ENCODE measurements at places on chromosomes 12 and 14. TPM values are rescaled to one million over a fixed set of nuclear protein-coding genes. Genes with fewer than 3 reads are reported as not detected.
A peak's percentile ranks its signal among the peaks of the same experiment; 100 is the strongest.

CSAD gene
- 37.5 TPM for total RNA-seq

BMP4 gene
- not detected for total RNA-seq

SIX1 gene
- total RNA-seq: 25.0 TPM

NUP37 gene
- total RNA-seq: 57.3 TPM

- H3K36me3 ChIP-seq: no peaks in the 10 kb centered on the region
- no peak for DNase-seq
- H3K4me1 ChIP-seq: peaks cover 35% of the 10 kb centered on the region
- no peak overlapping the region for H3K4me3 ChIP-seq
- no peak overlapping the region for H3K27ac ChIP-seq
These were observed 3.3 kb downstream of the CDK17 start for GRCh38 chr12:96396914-96397313.

- H3K36me3 ChIP-seq: no peaks in the 10 kb centered on the region
- H3K27me3 ChIP-seq: no peaks in the 10 kb centered on the region
- no peaks in the 10 kb centered on the region for H3K4me1 ChIP-seq
- DNase-seq: no peak
These were observed 225.2 kb upstream of the BTG1 start for GRCh38 chr12:92370828-92371227.

GRCh38 chr14:67815573-67816225 is 691 bp downstream of the ZFYVE26 start:
- DNase-seq: no peak
- H3K4me3 ChIP-seq: peak overlapping the region; percentile 63
- H3K4me1 ChIP-seq: peaks cover 14% of the 10 kb centered on the region
- H3K27me3 ChIP-seq: no peaks in the 10 kb centered on the region
- peak overlapping the region; percentile 51 for H3K27ac ChIP-seq

GRCh38 chr12:6699259-6699988 is 1.2 kb downstream of the PIANP start:
- no peaks in the 10 kb centered on the region for H3K36me3 ChIP-seq
- peaks cover 27% of the 10 kb centered on the region for H3K27me3 ChIP-seq
- H3K27ac ChIP-seq: no peak overlapping the region
- DNase-seq: no peak

DNA sequence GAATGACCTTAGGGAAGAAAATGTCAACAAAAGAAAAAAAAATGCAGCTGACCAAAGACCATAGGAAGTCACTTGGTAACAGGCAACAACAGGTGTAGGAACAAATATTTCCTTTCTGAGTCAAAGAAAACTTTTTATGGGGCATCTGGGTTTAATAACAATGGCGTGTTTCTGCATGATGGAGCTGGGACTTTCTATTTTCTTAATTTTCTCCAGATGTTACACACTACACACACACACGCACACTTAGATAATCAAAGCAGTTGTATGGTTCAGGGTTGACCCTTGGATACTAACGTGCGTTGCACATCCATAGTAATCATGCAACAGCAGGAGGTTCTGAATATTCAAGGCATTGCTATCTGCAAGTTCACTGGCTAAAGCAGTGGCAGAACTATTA is 47.9 kb upstream of the NTF3 start:
- H3K27ac ChIP-seq: no peak overlapping the region
- no peak for DNase-seq
- H3K36me3 ChIP-seq: no peaks in the 10 kb centered on the region

DNA sequence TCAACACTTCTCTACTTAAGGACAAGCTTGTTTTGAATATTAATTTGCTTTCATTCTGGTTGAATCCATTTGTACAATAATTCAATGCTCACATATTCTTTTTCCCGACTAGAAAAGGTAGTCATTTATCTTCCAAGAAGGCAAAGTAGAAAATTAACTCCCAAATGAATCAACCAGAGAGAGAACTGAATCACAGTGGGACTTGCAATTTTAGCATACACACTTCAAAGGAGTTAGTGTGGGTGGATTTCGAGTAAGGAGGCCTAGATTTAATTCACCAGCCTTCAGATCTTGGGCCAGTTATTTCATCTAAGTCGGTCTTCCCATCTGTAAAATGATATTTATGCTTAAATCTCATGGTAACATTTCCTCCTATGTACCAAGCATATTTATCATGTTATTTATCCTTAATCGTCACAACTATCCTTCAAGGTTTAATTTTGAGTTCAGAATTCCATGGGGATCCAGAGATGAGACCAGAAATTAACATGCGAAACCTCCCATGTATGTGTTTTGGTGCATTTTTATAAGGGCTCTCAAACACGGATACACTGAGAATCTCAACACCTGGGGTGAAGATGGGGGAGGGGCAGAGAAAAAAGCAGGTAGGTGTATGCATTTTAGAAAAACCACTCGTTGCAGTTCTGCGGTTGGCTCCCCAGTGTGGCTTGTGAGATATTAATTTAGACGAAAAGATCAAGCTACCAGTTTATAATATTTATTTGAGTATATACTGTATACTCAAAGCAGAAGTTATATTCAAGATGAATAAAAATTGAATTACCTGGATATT is 38.9 kb upstream of the IL22 start:
- H3K4me3 ChIP-seq: no peak overlapping the region
- no peaks in the 10 kb centered on the region for H3K4me1 ChIP-seq
- H3K27ac ChIP-seq: no peak overlapping the region
- no peak for DNase-seq

- no peak for DNase-seq
- no peaks in the 10 kb centered on the region for H3K27me3 ChIP-seq
- no peak overlapping the region for H3K27ac ChIP-seq
- H3K36me3 ChIP-seq: no peaks in the 10 kb centered on the region
These were observed 12.4 kb upstream of the DPF3 start for GRCh38 chr14:72906316-72906715.

DNA sequence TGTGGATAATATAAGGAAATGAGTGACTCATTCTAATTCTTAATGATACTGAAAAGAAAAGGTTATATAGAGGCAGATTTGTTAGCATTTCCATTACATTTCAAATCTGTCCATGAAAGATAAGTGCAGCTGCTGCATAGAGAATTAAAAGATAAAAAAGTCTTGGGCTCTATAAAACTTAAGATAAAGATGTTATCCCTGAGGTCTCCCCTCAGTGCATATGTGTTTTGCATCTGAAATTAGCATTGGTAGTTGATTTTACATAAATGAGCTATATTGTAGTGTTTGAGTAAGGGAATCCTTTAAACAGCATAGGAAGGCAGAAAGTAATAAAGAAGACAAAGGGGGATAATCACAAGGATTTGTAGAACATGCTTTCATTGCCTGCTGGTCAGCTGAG is 206.2 kb downstream of the FSCB start:
- no peaks in the 10 kb centered on the region for H3K36me3 ChIP-seq
- H3K27me3 ChIP-seq: no peaks in the 10 kb centered on the region
- H3K4me3 ChIP-seq: no peak overlapping the region
- no peak overlapping the region for H3K27ac ChIP-seq
